ENCODE measurements at places on chromosomes 3 and 15. TPM values are rescaled to one million over a fixed set of nuclear protein-coding genes. Genes with fewer than 3 reads are reported as not detected.
A peak's percentile ranks its signal among the peaks of the same experiment; 100 is the strongest.

SOX14 gene
- total RNA-seq, result 0.18 TPM

GRCh38 chr15:92683511-92683834, 27.9 kb upstream of the FAM174B start:
- no peaks in the 10 kb centered on the region for H3K27me3 ChIP-seq
- H3K4me1 ChIP-seq, result peaks cover 13% of the 10 kb centered on the region
- peaks cover 4% of the 10 kb centered on the region for H3K36me3 ChIP-seq
- DNase-seq, result peak; percentile 41
- no peak overlapping the region for H3K4me3 ChIP-seq

GRCh38 chr15:99986297-99987118, 253.3 kb upstream of the LYSMD4 start:
- peak overlapping the region; percentile 90 for H3K27ac ChIP-seq
- H3K36me3 ChIP-seq, result peaks cover 2% of the 10 kb centered on the region
- DNase-seq, result no peak
- H3K4me3 ChIP-seq, result peak overlapping the region; percentile 67
- peaks cover 47% of the 10 kb centered on the region for H3K4me1 ChIP-seq
- H3K27me3 ChIP-seq, result no peaks in the 10 kb centered on the region

DNA sequence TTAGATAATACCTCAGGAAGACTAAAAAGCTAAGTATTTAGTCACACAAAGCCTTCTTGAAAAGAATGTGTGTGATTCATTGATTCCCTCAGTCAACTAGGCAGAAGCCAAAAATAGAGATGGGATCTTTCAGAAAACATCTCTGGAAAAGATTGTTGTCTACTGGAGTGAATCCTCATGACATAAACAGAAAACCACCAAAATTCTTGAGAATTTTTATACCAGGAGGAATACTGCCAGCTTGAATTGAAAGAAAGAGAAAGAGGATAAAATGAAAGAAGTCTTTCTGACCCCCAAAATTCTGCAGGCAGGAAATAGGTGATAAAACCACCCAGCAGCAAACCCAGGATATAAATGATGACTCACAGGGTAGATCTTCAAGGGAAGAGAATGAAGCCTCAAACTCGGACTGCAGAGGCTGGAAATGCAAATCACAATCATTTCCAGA, 363.1 kb upstream of the PLSCR5 start:
- no peaks in the 10 kb centered on the region for H3K27me3 ChIP-seq
- peaks cover 3% of the 10 kb centered on the region for H3K4me1 ChIP-seq
- H3K4me3 ChIP-seq, result no peak overlapping the region
- DNase-seq, result no peak

FETUB gene
- not detected for total RNA-seq

DNA sequence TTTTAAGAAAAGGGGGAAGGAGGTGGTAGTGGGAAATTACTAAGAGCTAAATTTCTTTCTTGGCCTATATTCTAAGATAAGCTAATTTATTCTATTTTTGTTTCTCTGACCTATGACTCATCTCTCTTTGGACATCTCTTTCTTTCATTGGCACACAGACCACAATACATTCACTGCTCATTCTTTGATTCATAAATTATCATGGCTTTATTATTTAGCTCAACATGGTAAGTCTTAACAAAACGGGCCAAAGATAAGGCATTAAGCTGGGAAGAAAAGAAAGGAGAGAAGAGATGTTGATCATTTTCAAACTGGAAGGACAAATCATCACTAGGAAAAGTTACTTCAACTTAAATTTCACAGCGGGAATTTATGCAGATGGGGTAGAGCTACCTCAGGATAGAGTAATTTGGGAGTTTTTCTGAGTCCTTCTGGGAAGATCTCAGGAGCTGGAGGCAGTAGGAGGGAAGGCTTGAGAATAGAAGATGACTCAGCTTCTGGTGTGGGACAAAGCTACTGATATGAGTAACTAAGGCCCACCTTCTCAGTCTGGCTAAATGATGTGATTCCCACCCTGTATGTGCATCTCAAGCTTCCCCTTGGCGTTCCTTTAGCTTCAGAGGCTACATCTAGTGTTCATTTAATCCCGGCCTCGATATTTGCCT, 7.5 kb upstream of the ALCAM start:
- no peaks in the 10 kb centered on the region for H3K36me3 ChIP-seq
- H3K27me3 ChIP-seq, result peaks cover 10% of the 10 kb centered on the region
- DNase-seq, result no peak

- H3K27me3 ChIP-seq, result no peaks in the 10 kb centered on the region
- H3K4me3 ChIP-seq, result no peak overlapping the region
- peaks cover 10% of the 10 kb centered on the region for H3K4me1 ChIP-seq
- H3K27ac ChIP-seq, result no peak overlapping the region
Measured at GRCh38 chr3:7788881-7789280, 712.7 kb upstream of the LMCD1 start.

UPK1B gene
- total RNA-seq, result not detected

EEF1AKMT4 gene
- 3.9 TPM for total RNA-seq

DNA sequence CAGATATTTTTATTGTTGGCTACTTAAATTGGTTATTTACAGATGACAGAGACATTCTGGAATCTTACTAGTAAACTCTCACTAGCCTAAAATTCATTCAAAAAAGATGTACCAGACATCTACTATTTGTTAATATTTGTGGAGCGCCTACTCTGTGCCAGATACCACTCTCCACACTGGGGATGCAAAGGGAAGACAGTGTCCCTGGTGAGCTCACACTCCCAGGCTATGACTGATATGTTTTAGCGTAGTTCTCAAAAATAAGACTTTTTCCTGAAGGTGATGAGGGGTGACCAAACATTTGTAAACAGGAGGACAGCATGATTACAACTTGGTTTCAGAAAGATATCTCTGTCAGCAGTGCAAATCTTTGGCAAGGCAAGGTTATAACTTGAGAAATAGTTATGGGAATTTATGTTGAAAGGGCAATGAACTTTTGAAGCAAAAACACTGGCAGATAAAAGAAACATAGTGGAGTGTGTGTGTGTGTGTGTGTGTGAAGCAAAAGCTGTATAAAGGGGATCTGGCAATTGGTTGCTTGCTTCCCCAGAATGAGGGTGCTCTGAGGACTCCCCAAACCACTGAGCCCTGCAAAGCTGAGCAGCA, 51.2 kb downstream of the HACD2 start:
- H3K4me1 ChIP-seq, result no peaks in the 10 kb centered on the region
- H3K4me3 ChIP-seq, result no peak overlapping the region
- H3K36me3 ChIP-seq, result no peaks in the 10 kb centered on the region
- no peaks in the 10 kb centered on the region for H3K27me3 ChIP-seq
- no peak overlapping the region for H3K27ac ChIP-seq
- DNase-seq, result no peak

Measured in neural crest cell (in vitro differentiated cells).